Activated T-cell treated with anti-CD3 and anti-CD28 coated beads for 1 hour (primary cell): ENCODE measurements at places on chromosomes 11 and 22.

GRCh38 chr22:19057999-19058491, 64.2 kb downstream of the DGCR2 start:
- DNase-seq: no peak

- no peak for DNase-seq
These were observed 12.3 kb downstream of the HMGXB4 start for GRCh38 chr22:35269630-35270029.

- no peak for DNase-seq
These were observed 5.4 kb downstream of the CRY2 start for GRCh38 chr11:45852712-45853101.

DNA sequence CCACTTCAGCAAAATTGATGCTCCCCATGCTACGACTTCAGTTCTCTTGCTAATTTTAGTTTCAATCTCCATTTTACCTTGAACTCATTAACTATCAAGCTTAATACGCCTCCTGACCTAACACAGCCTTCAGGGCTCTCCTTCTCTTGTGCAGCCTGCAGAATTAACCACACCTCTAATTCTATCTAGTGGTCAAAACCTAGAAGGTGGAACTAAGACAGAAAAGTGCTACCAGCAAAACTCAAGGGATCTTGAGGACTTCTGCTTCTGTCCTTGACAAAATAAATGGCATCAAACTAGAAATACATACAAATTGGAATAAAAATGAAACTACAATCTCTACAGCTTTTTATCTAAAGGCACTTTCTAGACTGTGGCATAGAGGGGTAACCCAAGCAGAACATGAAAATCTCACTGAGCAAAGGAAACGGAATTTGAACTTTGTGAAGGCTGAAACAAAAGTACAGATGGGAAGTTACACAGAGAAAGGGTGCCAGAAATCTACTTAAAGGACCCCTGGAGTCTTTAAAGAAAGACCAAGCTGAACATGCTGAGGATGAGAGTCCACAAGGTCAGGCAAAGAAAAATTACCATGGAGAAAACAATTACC, 10.7 kb downstream of the CWF19L2 start:
- no peak for DNase-seq

DNA sequence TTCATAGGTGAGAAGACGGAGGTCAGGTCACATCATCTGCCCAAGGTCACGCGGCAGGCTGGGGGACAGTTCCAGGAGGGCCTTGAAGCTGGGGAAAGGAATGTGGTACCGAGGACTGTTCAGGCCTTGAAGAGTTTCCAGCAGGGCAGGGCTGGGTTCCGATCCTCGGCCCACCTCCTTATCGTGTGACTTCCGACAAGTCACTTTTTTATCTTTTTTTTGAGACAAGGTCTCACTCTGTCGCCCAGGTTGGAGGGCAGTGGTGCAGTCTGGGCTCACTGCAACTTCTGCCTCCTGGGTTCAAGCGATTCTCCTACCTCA, 623 bp downstream of the NDUFS8 start:
- peak; percentile 16 for DNase-seq

DNA sequence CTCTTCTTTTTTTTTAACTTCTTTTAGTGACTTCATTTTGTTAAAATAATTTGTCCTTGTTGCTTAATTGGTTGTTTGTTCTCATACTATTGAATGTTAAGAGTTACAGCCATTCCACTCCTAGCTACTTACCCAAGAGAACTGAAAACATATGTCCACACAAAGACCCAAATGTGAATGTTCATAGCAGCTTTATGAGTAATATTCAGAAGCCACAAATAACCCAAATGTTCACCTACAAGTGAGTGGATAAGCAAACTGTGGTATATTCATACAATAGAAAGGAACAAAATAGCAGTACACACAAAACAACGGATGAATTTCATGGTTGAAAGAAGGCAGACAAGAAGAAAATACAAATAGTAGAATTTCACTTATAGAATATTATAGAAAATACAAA, 1.4 kb upstream of the OR4D11 start:
- no peak for DNase-seq

DNA sequence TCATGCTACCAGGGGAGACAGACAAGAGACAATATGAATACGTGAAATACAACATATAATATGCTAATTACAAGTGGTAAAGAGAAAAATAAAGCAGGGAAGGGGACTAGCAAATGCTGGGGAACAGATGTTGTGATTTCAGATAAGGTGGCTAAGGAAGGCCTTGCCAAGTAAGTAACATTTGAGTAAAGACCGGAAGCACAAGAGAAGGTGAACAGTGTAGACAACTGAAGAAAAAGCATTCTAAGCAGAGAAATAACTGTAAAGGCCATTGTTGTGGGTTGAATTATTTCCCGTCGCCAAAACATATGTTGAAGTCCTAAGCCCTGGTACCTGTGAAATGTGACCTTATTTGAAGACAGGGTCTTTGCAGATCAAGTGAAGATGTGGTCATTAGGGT, 63.7 kb upstream of the EED start:
- no peak for DNase-seq

DNA sequence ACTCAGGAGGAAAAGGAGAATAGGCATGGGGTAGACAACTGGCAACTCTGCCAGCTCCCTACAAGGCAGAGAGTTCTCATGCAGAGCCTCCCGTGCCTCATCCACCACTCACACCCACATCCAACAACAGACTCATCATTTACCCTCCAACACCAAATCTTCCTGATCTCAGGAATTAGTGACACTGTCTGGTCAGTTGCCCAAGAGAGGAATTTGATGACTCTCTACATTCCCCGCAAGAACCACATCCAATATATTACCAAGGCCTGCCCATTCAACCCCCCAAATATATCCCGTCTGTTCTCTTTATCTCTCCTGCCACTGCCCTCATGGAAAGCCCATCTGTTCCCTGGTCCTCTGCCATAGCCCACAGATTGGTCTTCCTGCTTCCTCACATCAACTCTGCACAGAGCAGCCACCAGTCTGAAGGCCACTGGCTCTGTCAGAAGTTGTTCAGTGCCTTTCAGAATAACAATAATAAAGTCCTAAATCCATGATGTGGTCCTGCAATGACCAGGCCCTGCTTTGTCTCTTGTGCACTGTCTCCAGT, 57.5 kb upstream of the CD82 start:
- DNase-seq: no peak
